Activated naive CD8-positive, alpha-beta T cell treated with anti-CD3 and anti-CD28 coated beads, Interleukin-2, amount 10 ng/mL, durations not matched to agents 7 days and 5 days (primary cell): ENCODE measurements at places on chromosomes 4 and X. TPM values are rescaled to one million over a fixed set of nuclear protein-coding genes. Genes with fewer than 3 reads are reported as not detected.

The CXorf49B gene
- not detected for total RNA-seq

The FRMD7 gene
- total RNA-seq = not detected

The NWD2 gene
- not detected for total RNA-seq

The IL13RA2 gene
- not detected for total RNA-seq

DNA sequence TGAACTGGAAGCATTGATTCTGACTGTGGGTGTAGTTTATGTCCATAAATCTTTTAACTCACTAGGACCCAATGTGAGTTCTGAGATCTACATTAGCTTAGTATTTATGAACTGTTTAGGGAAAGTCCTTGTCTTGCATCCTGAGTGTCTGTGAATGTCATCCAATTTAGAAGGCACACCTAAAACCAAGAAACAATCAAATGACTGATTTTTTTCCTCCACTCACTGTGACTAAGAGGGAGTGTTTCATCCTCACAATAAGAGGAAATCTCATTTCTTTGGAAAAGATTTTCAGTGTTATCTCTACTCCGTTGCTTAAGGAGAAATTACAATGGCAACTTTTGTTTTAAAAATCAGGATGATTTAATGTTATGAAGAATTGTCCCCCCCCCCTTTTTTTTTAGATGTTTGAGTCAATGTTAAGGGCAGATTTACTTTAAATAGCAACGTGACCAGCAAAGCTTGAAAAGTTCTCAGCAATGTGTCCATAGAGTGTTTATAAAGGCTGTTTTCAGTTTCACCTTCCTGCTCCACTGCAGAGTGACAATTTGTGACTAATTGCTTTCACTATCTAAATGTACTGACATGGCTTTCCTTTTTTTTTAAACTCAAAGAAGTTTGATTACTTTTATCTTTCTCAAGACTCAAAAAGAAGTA, 173.0 kb downstream of the SPCS3 start:
- H3K27ac ChIP-seq = peak overlapping the region; percentile 62
- H3K4me3 ChIP-seq = peak overlapping the region; percentile 76
- H3K4me1 ChIP-seq = peaks cover 5% of the 10 kb centered on the region
- no peak for DNase-seq
- H3K36me3 ChIP-seq = no peaks in the 10 kb centered on the region
- no peaks in the 10 kb centered on the region for H3K27me3 ChIP-seq

DNA sequence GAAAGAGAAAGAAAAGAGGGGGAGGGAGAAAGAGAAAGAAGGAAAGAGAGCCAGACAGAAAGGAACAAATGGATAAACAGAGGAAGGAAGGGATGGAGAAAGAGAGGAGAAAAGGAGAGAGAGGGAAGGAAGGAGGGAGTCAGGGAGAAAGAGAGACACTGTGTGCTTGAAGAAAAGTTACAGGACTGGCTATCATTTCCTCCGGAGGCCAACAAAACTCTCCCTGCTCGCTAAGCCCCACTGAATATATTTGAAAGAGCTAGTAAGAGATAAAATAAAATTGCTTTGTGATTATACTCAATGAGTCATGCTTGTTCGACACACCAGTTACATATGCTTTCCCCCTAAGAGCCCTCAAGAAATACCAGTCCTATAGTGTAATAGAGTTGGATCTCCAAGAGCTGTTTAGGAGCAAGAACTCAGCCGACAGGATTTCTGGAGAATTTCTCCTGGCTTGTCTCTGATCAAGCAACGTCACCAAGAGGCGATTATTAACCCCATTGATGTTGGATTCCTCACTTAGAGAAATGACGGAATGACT, 102.2 kb downstream of the MXRA5 start:
- no peaks in the 10 kb centered on the region for H3K27me3 ChIP-seq
- no peaks in the 10 kb centered on the region for H3K36me3 ChIP-seq
- no peak for DNase-seq
- H3K27ac ChIP-seq = no peak overlapping the region
- H3K4me1 ChIP-seq = no peaks in the 10 kb centered on the region
- H3K4me3 ChIP-seq = no peak overlapping the region

GRCh38 chr4:77263247-77263646, 106.2 kb downstream of the CCNG2 start:
- DNase-seq = no peak
- no peaks in the 10 kb centered on the region for H3K36me3 ChIP-seq
- H3K4me3 ChIP-seq = no peak overlapping the region
- no peaks in the 10 kb centered on the region for H3K4me1 ChIP-seq

DNA sequence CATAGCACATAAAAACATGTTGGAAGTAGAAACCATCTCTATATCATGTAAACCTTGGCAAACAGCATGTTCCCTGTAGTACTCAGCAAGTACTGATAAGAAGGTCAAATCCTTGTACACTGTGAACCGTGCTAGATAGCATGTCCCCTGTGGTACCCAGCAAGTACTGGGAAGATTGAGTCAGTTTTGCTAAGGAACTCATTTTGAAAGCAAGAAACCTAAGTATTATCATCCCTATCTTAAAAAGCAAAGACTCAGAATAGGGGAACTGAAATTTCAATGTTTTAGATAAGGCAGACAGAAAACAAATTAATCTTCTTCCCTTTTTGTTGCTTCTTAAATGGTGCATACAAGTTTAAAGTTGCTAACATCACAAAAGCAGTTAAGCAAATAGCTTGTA, 180.2 kb downstream of the RBM46 start:
- H3K27ac ChIP-seq = no peak overlapping the region
- DNase-seq = no peak
- H3K27me3 ChIP-seq = no peaks in the 10 kb centered on the region
- H3K36me3 ChIP-seq = no peaks in the 10 kb centered on the region

DNA sequence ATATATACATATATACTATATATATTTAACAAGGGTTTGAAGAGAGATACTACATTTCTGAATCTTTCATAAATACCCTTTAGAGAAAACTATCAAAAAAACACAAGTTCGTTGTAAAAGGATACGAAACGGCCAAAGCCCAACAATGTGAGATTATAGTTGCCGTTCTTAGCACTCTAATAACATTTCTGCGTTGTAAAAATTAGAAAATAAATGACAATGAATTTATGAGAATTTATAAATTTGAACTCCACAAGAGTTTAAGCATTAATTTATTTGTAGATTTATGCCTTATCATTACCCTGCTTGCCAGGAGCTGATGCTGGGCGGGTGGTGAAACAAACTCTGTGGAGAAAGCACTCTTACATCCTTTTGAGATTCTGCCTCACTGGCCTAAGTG, 1.1 kb downstream of the WDR17 start:
- DNase-seq = no peak
- no peak overlapping the region for H3K27ac ChIP-seq
- no peaks in the 10 kb centered on the region for H3K36me3 ChIP-seq
- H3K4me3 ChIP-seq = no peak overlapping the region

- no peaks in the 10 kb centered on the region for H3K36me3 ChIP-seq
- DNase-seq = no peak
- no peak overlapping the region for H3K27ac ChIP-seq
- H3K4me3 ChIP-seq = peak overlapping the region; percentile 89
- H3K27me3 ChIP-seq = no peaks in the 10 kb centered on the region
Observed at GRCh38 chrX:13690836-13691235, 1.9 kb downstream of the RAB9A start.

DNA sequence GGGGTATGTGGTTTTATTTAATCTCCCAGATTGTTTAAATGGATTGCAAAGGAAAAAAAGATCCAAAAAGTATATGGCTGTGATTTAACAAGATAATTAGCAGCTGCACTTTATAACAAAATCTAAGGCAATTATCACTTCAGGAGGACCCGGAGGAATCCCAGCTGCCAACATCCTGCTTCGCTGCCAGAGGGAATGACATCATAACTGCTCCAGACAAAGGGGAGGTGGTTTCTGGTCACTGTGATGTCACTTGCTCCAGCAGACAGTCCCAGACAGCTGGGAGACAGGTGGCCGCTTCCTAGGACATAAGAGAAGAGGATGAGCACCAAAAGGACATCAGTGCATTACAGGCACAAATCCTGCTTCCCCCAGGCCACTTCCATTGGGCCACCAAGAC, 371.0 kb downstream of the BCOR start:
- peaks cover 9% of the 10 kb centered on the region for H3K4me1 ChIP-seq
- peaks cover 12% of the 10 kb centered on the region for H3K27me3 ChIP-seq
- no peak overlapping the region for H3K27ac ChIP-seq
- DNase-seq = no peak
- no peak overlapping the region for H3K4me3 ChIP-seq

- H3K27me3 ChIP-seq = peaks cover 6% of the 10 kb centered on the region
- H3K36me3 ChIP-seq = no peaks in the 10 kb centered on the region
- no peak overlapping the region for H3K4me3 ChIP-seq
Observed at GRCh38 chr4:37439809-37440474, 195.4 kb downstream of the NWD2 start.

GRCh38 chrX:111095974-111096895, at the start of gene PAK3:
Gene PAK3, plus strand, starts transcription at chrX:111096191. Its CDS starts 26,913 bp downstream, at chrX:111123104.
- H3K27ac ChIP-seq = no peak within 1 kb of the TSS
- peak; percentile 28 for DNase-seq
- peaks cover 22% of the 10 kb centered on the region for H3K27me3 ChIP-seq
- peaks cover 9% of the 10 kb centered on the region for H3K4me1 ChIP-seq
- H3K4me3 ChIP-seq = peak within 1 kb of the TSS; percentile 81

DNA sequence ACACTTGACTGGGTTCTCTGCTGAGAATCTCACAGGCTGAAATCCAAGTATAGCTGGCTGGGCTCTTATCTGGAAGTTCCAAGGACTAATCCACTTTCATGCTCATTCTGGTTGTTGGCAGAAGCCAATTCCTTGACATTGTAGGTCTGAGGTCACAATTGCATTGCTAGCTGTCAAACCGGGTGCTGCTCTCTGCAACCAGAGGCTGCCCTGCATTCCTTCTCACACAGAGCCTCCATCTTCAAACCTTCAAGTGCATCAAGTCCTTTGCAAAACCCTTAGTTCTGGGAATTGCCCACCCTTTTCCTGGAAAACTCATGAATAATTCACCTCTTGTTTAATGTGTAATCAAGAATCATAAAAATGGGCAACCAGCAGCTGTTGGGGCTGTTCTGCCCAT, 404.2 kb downstream of the KCNIP4 start:
- H3K4me1 ChIP-seq = no peaks in the 10 kb centered on the region
- no peaks in the 10 kb centered on the region for H3K27me3 ChIP-seq
- no peak for DNase-seq
- no peak overlapping the region for H3K4me3 ChIP-seq

GRCh38 chr4:37757761-37758160, 68.7 kb upstream of the PGM2 start:
- peaks cover 8% of the 10 kb centered on the region for H3K4me1 ChIP-seq
- DNase-seq = no peak
- no peaks in the 10 kb centered on the region for H3K36me3 ChIP-seq
- peaks cover 3% of the 10 kb centered on the region for H3K27me3 ChIP-seq
- H3K4me3 ChIP-seq = no peak overlapping the region

DNA sequence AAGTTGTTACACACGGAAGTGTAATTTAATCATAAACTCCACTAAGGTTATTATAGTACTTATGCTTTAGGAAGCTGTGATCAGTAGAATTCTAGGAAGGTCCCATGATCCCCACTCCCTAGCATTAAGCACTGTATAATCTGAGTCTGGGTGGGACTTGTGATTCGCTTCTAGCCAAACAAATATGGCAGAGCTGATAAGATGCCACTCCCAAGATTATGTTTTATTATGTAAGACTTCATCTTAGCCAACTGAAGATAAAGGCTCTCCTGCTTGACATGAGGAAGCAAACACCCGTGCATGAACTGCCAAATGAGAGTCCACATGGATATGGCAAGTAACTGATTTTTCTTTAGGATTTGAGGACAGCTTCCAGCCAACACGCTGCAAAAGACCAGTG, 186.4 kb upstream of the NDST3 start:
- no peak overlapping the region for H3K27ac ChIP-seq
- no peak for DNase-seq
- no peak overlapping the region for H3K4me3 ChIP-seq
- no peaks in the 10 kb centered on the region for H3K4me1 ChIP-seq
- H3K27me3 ChIP-seq = no peaks in the 10 kb centered on the region

GRCh38 chr4:1011666-1012033, 224 bp downstream of the FGFRL1 start:
- no peak for DNase-seq
- no peak overlapping the region for H3K4me3 ChIP-seq
- H3K36me3 ChIP-seq = no peaks in the 10 kb centered on the region
- no peak overlapping the region for H3K27ac ChIP-seq
- H3K27me3 ChIP-seq = peaks cover 20% of the 10 kb centered on the region

DNA sequence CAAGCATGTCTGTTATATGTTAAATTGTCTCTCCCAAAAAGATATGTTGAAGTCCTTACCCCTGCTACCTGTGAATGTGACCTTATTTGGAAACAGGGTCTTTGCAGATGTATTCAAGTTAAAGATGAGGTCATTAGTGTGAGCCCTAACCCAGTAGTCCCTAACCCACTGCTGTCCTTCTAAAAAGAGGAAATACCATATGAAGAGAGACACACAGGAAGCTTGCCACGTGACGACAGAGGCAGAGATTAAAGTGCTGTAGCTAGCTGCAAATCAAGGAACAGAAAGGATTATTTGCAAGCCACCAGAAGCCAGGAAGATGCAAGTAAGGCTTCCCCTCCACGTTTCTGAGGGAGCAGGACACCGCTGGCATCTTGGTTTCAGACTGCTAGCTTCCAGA, 150.1 kb downstream of the HNRNPD start:
- peaks cover 6% of the 10 kb centered on the region for H3K4me1 ChIP-seq
- no peaks in the 10 kb centered on the region for H3K36me3 ChIP-seq
- H3K27ac ChIP-seq = no peak overlapping the region
- DNase-seq = no peak

GRCh38 chr4:53501561-53501960, 89.7 kb downstream of the LNX1 start:
- H3K27ac ChIP-seq = no peak overlapping the region
- no peaks in the 10 kb centered on the region for H3K36me3 ChIP-seq
- H3K27me3 ChIP-seq = peaks cover 4% of the 10 kb centered on the region
- no peaks in the 10 kb centered on the region for H3K4me1 ChIP-seq
- DNase-seq = no peak
